ENCODE measurements at places on chromosomes 3 and 15.

DNA sequence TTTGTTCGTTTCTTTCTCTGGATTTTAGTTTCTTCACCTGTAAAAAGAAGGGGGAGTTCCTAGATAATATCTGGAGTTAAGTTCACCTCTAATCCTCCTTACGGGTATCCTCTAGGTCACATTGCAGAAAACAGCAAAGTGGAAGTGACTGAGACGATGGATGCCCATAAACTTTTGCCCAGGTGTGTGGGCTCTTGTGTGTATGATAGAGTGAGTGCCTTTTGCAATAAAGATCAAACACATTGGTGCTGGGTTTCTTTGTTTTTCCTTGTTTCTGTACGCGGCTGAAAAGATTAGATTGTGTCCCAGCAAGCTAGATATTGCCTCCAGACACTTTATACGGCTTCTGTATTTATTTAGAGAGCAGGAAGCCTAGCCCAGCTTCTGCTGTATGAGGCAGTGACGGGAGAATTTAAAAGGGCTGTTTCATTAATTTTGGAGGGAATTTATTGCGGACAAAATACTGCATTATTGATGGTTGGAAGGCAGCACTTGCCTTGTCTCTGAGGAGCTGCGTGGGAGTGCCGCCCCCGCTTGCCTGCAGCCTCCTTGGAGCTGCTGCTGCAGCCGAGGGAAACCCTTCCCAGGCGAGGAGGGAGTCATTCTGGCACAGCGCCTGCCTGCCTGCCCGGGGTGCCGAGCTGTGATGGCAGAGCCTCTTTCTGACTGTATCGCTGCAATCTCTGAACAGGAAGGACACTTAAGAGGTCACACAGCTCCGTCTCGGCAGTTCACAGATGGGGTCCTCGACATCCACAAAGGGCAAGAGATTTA is 38.5 kb downstream of the PYDC2 start:
- peak; percentile 29 for DNase-seq

GRCh38 chr15:80999623-81000036 is 1.1 kb upstream of the TLNRD1 start:
- no peak for DNase-seq

DNA sequence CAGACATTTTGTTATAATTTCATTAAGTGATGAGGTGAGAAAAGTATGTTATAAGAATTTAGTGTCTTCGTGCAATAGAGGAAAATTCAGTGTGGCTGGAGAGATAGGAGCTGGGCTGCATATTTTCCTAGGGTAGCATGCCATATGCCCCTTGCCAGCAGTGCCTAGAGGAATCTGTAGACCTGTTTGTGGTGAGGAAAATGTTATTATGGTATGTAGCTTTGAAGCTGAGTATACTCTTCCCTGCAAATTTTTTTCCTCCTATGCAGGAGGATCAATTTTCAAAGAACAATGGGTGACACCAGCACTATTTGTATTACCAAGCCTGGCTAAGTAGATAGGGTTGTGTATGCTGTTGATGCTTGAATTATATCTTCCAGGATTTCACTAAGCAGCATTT is 200.6 kb downstream of the EDEM1 start:
- no peak for DNase-seq

DNA sequence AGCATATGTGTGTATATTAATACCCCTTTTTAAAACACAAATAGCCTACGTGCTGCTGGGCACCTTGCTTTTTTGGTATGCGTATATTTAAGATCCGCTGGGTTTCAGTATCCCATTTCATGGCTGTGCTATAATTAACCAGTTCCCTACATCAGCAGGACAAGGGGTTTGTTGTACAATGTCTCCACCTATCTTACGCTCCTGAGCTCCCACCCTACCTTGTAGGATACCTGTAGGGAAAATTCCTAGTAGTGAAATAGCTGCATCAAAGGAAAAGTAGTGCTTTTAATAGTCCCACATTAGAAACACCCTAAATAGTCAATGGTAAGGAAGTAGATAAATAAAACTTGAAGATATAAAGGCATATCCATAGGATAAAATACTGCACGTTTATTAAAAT is 1.4 kb downstream of the MAP6D1 start:
- DNase-seq = no peak

- DNase-seq = no peak
Observed at GRCh38 chr3:150110097-150110496, 139.4 kb upstream of the PFN2 start.

- DNase-seq = peak; percentile 57
Observed at GRCh38 chr3:113498221-113499005, 16.5 kb downstream of the SPICE1 start.

- no peak for DNase-seq
Observed at GRCh38 chr3:72957297-72957696, 39.3 kb upstream of the PPP4R2 start.

GRCh38 chr3:81251096-81251495 is 510.3 kb downstream of the GBE1 start:
- no peak for DNase-seq

DNA sequence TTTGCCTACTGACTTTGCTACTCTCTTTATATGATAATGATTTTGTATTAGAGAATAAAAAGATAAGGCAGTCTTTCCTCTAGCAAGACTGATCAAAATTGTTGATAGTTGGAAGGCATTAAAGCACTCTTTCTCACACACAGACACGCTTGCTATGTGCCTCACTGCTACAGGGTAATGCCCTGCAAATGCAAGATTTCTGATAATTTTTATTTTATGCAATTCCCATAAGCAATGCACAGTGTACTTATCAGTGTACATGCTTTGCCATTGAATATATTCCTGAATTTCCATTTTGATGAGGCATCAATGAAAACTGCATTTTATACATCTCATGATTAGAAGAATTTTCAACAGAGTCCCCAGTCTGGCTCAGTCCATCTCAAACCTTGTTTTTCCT is 263.2 kb downstream of the CHST2 start:
- no peak for DNase-seq

DNA sequence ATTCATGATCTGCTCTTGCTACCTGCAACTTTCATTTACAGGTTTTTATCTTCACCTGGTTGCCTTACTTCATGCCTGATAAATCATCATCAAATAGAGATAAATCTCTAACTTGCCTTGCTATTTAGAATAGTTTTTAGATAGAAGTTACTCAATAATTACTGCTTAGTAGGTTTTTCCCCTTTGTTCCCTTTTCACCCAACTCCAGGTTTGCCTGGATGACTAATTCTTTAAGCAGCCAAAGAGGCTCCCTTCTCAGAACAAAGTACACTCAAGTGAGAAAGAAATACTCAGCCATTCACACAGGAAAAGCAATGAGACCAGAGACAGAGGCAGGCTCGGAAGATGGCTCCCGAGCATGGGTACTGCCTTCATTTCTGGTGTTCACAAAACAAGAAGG is 268.1 kb upstream of the CRBN start:
- DNase-seq = no peak
